GM12891 (cell line): ENCODE measurements at places on chromosomes 3 and 15.

DNA sequence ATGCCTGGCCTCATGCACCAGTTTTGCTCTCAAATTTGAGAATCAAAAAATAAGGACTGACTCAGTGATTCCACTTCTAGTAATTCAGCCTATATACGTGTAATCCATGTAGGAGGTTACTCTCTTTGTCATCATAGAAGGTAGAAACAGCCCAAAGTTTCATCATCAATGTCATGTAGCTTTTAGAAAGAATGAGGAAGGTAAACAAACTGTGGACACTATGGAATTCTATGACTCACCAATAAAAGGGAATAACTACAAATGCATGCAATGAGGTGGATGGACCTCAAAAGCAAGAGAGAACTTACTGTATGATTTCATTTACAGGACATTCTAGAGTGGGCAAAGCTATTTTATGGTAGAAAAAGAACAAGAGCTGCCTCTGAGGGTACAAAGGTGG lies 93.2 kb upstream of the LRIG1 start:
- DNase-seq: no peak

GRCh38 chr3:38655708-38656300 lies 6.3 kb upstream of the SCN5A start:
- no peak for DNase-seq

- DNase-seq: no peak
Measured at GRCh38 chr15:55990998-55991397, 2.4 kb downstream of the NEDD4 start.

DNA sequence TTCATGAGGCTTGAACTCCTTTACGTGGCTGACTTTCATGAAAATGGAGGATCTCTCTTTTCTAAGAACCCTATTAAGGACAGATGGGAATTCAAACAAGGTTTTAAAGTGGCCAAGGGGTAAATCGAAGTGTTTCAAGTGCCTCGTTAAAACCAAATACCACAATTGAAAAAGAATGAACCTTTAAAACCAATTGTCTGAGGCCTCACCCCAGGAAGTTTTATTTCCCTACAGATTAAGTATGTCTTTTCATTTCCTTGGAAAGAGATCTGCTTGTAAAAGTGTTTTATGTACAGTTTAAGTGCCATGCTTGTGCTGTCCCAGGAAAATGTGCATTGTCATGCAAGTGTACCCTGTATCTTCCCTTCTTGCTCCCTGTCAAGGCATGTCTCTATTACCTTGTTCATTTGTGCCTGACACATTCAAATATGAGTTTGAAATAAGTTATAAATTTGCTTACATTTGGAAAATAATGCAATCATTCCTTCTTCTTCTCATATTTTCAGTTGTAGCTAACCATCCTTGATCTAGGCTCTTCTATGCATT lies 138.7 kb downstream of the ZPLD1 start:
- no peak for DNase-seq

- DNase-seq: peak; percentile 13
Measured at GRCh38 chr3:52742418-52743041, 28.2 kb downstream of the NEK4 start.

DNA sequence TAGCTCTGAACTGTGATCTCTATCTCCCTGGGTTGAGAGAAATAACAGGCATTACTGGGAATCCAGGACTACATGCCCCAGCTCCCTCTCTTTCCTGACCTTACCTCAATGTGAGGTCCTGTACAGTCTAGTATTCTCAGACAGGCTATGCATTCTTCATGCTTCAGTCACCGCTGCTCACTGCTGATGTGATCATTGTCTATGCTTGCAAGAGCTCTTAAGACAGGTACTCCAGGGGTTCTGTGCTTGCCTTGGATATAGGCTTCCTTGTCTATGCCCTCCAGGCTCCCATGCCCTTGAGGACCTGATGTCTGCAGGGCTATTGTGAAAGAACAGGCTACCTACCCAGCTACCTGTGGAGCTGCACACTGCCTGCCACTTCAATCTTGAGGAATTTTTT lies 183.6 kb downstream of the MBNL1 start:
- DNase-seq: no peak

- no peak for DNase-seq
Measured at GRCh38 chr3:33318710-33319380, 41.6 kb downstream of the FBXL2 start.

- DNase-seq: no peak
Measured at GRCh38 chr15:79680720-79681119, 216.1 kb downstream of the MTHFS start.

GRCh38 chr15:71788646-71789579 lies 21.4 kb upstream of the NR2E3 start:
- no peak for DNase-seq

DNA sequence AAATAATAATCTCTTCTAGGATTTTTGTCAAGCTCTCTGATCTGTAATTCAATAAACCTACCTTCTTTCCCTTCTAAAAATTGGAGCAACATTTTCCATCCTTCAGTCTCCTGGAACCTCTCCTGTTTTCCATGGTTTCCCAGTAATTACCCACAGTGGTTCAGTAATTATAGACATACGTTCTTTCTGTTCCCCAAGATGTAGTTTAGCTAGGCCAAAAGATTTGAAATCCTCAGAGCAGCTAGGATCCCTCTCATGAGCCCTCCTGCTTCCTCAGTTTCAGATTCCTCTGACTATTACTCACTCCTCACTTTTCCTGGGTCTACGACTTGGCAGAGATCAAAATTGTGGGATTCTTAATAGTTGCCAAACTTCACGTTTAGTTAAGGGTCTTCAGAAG lies 76.9 kb upstream of the IGSF10 start:
- DNase-seq: no peak

- DNase-seq: no peak
Measured at GRCh38 chr3:133187870-133188379, 149.7 kb downstream of the TMEM108 start.

DNA sequence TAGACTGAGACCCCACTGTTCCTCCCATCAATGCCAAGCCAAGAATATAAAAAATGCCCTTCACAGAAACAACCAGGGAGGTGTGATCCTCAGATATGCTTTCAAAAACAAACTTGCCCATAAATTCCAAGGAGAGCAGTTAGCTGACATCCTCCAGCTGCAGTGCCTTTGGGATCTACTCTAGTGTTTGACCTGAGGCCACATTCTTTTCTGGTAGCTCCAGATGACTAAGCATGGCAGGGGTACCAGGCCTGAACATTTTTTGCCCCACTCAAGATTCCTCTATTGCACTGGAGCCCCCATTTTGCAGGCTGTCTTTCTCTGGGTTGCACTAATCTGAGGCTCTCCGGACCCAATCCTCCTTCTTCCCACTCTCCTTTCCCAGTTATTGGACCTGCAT lies 27.9 kb upstream of the ACP3 start:
- no peak for DNase-seq
